ENCODE measurements at places on chromosomes 12 and 14.
A peak's percentile ranks its signal among the peaks of the same experiment; 100 is the strongest.

DNA sequence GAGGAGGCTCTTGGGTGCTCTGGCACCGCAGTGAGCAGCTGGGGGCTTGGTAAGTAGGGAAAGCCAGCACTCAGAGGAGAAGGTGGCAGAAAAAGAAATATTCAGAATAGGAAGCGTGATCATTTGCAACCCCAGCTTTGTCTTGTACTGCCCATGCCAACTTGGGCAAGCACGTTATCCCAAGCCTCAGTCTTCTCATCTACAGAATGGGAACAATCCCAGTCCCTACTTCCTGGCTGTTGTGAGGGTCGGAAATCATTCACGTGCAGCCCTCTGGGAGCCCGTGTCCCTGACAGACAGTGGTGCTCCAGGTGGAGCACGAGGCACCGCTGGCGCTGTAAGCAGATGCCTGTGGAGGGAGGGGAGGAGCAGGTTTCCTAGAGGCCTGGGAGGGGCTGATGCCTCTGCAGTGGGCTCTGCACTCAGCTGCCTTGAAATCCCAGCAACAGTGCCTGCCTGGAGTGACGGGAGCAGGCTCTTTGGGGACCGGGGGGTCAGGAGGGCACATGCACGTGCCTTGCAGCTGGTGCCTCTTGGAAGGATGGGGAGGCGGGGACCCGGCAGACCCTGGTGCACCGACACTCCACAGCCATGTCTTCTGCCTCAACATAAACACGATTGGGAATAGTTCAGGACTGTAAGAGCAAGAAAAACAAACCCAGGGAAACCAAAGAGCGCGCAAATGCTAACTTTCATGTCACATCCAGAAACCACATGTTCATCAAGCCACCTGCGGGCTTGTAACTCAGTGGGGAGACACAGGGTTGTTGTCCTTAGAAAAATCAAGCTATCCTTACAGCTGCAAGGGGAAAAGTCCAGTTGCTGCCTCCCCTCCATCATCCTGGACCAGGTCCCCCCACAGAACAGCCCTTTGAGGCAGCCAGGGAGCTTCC is 86.5 kb upstream of the DIO3 start:
- DNase-seq = peak; percentile 73

GRCh38 chr14:52974406-52974805 is 23.6 kb upstream of the FERMT2 start:
- DNase-seq = no peak

DNA sequence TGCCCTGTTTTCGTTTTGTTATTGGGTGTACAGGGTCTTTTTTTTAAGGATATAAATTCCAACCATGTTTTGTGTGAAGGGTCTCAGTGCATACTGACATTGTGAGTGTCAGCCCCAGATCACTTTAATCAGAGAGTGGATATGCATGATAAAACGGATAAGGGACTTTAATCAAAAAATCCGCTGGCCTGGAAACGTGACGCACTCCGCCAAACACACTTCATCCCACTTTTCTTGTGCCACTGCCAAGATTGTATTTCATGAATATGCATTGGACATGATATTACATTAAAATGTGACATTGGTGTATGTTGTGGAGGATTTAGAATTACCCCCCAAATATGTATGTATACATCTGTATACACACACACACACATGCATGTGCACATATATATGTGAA is 273.1 kb downstream of the VRK1 start:
- DNase-seq = no peak

DNA sequence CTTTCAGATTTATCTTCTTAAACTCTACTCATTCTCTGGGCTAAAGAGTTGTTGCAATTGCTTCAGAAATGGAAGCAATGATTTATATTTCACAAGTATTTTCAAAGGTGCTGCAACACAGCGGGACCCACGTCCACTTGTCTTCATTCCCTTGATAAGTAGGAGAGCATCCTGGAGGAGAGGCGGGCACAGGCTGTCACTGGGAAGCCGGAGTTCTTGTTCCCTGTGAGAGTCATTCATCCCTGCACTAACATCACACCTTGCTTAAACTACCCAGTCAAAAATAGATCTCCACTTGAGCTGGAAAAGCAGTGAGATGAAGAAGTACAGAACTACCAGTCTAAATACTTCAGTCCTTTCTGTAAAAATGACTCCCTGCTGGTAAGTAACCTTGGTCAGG is 160.5 kb upstream of the RASSF8 start:
- no peak for DNase-seq
